ENCODE measurements at places on chromosomes 2 and 18.

DNA sequence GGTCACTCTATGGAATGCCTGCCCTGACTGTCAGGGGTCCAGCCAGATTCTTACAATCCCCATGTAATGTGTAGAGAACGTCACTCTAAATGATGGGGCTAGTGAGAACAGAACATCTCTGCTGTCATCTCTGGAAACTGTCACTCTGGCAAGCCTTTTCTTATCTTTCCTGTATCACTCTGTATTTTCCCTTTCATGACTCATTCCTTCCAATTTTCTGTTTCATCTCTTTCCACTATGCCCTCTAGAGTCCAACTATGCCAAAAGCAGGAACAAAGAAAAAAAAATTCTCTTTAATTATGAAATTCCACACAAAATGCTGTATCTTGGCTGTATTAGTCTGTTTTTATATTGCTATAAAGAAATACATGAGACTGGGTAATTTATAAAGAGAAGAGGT lies 608.8 kb downstream of the ADCYAP1 start:
- DNase-seq = no peak

GRCh38 chr2:127700527-127701192 lies 637 bp upstream of the SFT2D3 start:
- DNase-seq = peak; percentile 92

GRCh38 chr2:137262594-137262993 lies 497.2 kb downstream of the THSD7B start:
- DNase-seq = no peak

DNA sequence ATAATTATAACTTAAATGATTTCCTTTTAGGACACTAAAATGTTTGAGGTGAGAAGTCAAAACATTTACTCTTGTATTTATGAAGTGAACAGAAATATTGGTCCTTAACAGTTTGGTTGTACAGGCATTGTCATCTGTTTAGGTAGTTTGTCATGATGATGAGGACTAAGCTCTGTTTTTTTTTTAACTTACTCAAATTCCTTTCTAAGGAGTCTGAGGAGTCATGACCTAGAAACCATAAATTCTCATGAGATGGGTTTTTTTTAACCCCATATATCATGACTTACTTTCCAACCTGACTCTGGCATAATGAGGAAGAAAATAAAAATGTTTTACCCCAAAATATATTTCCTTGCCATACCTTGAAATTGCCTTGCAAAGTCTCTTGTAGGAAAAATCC lies 1176.2 kb downstream of the SUCLG1 start:
- no peak for DNase-seq

GRCh38 chr2:28754321-28754720 lies 2.7 kb downstream of the PPP1CB start:
- DNase-seq = no peak

DNA sequence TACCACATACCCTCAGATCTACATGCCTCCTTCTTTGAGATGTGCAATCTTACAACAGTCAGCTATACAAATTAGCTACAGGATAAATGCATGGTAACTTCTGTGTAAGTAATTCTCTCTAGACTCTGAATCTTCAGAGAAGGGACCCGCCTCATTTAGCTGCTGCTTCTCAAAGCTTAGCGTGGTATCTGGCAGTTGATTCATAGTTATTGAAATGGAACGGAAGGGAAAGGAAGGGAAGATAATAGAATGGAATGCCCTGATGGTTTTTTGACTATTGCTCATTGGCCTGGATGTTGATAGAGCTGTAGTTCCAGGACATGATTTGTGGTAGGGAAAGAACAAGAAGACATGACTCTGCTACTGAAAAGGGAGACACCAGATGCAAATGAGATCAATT lies 498.1 kb upstream of the CRIM1 start:
- no peak for DNase-seq

DNA sequence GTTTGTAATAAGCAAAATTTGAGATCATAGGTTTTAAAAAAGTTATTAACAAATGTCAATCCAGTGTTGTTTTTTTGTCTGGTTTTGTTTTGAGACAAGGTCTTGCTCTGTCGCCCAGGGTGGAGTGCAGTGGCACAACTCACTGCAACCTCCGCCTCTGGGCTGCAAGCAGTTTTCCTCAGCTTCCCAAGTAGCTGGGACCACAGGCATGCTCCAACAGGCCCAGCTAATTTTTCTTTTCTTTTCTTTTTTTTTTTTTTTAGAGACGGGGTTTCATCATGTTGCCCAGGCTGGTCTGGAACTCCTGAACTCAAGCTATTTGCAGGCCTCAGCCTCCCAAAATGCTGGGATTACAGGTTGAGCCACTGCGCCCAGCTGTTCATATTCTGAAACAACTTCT lies 31.3 kb downstream of the GALNT3 start:
- no peak for DNase-seq

DNA sequence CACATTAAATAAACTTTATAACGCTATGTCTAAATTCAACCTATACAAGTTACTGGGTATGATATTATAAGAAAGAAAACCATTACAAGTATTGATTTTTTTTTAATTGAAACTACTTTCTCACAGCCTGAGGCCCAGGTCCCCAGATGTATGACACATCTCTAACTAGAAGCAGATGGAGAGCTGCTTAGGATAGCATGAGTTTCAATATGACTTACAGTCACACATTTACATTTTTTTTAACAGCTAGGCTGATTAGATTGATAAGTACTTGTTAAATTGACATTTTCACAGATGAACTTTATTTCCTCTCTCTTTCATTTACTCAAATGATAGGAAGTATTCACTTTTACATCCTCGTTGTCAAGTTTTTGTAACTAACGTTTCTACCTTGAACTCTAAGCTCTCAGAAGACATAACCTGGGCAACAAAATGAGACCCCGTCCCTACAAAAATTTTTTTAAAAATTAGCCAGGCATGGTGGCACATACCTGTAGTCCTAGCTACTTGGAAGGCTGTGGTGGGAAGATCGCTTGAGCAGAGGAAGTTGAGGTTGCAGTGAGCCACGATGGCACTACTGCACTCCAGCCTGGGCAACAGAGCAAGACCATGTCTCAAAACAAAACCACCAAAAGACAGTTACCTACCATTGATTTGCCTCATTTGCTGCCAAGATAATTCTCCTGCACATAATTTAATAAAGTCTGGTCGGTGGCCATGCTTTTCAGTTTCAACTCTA lies 52.4 kb downstream of the STK39 start:
- no peak for DNase-seq

- DNase-seq = no peak
Observed at GRCh38 chr2:237875256-237876060, 16.0 kb downstream of the RAMP1 start.

DNA sequence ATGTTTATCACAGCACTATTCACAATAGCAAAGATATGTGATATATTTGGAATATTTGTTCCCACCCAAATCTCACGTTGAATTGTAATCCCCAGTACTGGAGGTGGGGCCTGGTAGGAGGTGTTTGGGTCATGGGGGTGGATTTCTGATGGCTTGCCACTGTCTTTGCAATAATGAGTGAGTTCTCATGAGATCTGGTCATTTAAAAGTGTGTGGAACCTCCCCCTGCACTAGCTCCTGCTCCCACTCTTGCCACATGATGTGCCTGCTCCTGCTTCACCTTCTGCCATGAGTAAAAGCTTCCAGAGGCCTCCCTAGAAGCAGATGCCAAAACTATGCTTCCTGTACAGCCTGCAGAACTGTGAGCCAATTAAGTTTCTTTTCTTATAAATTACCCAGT lies 72.2 kb upstream of the DYNC1I2 start:
- no peak for DNase-seq

DNA sequence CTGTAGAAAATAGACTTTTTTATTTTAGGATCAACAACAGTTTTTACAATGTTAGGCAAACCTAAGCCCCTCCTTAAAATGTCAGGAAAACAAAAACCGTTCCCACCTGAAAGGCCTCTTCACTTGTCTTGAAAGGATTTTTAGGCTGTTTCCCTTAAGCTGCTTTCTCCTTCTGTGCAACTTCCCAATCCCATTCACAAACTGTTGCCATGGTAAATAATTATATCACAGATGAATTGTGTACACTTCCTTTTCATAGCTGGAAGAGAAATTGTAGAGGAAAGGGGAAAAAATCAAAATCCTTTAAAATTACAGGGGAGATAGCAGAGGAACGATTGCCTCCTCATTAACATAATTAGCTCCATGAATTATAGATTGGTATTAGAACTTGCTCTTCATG lies 1488.0 kb upstream of the CELF4 start:
- no peak for DNase-seq

- peak; percentile 57 for DNase-seq
Observed at GRCh38 chr2:181677912-181678586, 2.3 kb downstream of the NEUROD1 start.

DNA sequence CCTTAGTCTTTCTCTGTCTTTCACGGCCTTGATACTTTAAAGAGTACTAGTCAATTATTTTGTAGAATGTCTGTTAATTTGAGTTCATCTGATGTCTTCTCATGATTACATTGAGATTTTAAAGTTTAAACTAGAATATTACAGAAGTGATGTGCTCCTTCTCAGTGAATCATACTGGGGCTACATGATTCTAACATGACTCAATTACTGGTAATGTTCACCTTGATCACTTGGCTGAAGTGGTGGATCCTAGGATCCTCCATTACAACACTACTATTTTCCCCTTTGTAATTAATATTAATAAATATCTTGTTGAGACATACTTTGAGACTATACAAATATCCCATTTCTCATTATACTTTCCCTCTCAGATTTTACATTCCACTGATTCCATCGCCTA lies 148.5 kb downstream of the CAMKMT start:
- DNase-seq = no peak

DNA sequence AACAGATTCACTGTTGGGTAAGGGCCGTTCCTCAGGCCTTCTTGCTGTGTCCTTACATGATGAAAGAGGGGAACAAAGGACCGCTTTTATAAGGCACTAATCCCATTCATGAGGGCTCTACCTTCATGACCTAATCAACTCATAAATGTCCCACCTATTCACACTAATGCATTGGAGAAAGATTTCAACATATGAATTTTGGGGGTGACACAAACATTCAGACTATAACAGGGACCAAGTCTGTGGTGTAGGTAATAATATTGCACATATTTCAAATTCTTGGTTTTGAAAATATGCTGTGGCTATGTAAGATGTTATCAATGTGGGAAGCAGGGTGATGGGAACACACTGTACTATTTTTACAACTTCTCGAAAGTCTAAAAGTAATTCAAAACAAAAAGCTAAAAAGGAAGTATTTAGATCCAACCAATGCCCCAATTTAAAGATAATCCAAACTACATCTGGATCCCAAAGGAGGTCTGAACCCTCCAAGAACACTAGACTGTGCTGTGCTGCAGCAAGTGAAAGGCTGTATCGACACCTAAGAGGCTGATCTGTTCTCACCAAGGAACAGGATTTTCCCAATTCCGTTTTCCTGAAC lies 82.4 kb upstream of the TGIF1 start:
- no peak for DNase-seq

GRCh38 chr18:7677001-7677400 lies 109.9 kb downstream of the PTPRM start:
- no peak for DNase-seq

DNA sequence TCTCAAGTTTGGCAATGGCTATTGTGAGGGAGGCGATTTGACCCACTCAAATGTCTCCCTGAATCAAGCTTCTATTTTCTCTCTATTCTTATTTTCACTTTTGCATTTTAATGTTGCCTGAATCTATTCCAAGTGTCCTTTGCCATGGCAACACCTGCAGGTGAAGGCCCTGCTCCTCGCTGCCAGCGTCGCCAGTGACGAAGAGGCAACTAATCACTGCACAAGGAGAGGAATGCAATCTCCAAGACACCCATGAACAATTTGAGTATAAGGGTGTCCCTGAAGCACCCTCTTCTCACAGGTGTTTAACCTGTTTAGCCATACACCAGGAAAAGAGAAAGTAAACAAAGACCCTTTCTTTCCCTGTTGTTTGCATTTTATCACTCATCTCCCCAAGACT lies 165.6 kb upstream of the VRK2 start:
- DNase-seq = no peak

GRCh38 chr18:31399306-31400032 lies 22.9 kb downstream of the DSG4 start:
- DNase-seq = no peak

DNA sequence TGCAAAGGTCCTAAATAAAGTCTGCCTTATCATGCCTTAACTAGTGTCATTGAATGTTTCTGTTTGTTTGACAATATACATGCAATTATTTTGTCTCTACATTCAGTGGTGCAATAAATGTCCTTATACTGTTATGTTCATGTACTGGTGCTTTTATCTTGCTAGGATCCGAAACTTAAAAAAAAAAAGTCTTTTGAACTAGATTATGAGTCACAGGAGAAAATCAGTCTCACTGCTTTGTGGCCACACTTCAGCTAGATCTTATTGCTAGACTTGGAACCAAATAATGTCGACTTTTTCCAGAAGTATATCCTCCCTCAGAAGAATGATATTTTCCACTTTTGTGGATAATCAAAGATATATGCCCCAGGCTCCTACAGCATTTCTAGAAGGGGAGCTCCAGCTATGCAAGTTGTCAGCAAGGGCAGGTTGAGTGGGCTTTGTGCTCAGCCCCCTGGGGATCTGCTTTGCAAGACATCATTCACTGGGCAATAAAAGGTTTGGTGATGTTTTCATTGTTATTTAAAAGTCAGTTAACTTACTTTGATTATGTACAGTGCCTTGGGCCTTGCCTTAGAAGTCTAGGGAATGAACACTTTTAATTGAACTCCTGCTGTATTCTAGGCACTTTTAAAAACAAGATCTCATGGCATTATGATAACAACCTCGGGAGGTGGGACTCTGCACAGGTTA lies 157.1 kb upstream of the LRRTM1 start:
- DNase-seq = no peak

DNA sequence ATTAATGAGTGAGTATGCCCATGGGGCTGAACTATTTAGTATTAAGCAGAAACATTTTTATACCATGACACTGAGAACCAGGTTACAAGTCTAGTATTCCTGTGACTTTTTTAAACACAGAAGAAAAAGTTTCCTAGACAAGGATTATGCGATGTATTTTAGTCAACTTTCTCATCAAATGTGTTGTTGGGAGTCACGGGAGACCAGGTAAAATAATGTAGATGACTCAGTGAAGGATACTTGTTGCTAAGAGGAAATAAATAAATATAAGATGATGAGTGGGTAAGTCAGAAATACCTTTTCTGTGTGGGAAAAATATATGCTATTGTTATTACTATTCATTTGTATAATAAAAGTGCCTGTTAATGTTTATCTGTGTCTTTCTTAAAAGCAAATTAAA lies 23.4 kb downstream of the MBD5 start:
- no peak for DNase-seq

- DNase-seq = no peak
Observed at GRCh38 chr18:78912844-78913243, 66.8 kb upstream of the SALL3 start.

DNA sequence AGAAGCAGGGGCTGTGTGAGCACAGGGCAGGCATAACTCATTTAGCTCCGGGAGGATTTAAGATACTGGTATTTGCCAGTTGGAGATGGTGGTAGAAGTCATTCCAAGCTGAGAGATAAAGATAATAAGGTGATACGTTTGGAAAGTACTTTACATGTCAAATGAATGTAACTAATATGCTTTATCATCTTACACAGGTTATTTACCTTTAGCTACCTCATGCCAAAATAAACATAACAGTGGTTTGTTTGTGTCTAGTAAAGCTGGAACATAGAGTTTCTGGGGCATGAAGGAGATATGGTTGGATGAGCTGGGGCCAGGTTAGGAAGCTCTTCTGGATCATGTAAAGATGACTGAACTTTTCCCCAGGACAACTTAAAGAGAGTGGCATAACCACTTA lies 126.9 kb upstream of the PIK3C3 start:
- DNase-seq = no peak

- no peak for DNase-seq
Observed at GRCh38 chr2:54574860-54575247, 118.7 kb downstream of the SPTBN1 start.

- no peak for DNase-seq
Observed at GRCh38 chr2:974054-974453, 23.4 kb downstream of the SNTG2 start.

GRCh38 chr18:34972765-34973414 lies 68.3 kb upstream of the MAPRE2 start:
- DNase-seq = no peak
